ENCODE measurements at places on chromosomes 12 and 14.

GRCh38 chr14:105537580-105538474, 11.4 kb downstream of the TMEM121 start:
- no peak for DNase-seq

- no peak for DNase-seq
Measured at GRCh38 chr12:76936275-76937193, 57.7 kb upstream of the CSRP2 start.

GRCh38 chr12:2165021-2165420, 112.2 kb downstream of the CACNA1C start:
- no peak for DNase-seq

DNA sequence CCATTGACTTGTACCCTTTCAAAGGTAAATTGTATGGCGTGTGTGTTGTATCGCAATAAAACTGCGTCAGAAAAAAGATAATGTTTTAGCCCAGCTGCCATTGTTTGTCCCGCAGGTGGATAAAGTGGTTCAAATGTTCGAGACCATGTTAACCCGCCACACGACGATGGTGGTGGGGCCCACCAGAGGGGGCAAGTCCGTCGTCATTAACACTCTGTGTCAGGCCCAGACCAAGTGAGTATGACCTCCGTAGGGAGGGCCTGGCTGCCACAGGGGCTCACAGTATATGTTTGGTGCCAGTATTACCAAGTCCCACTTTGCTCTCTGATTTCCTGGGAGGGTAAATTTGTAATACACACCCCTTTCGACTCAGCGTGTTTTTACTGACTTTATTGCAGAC, 96.9 kb downstream of the DNAH10 start:
- DNase-seq = no peak

- DNase-seq = no peak
Measured at GRCh38 chr12:42846782-42847181, 257.2 kb upstream of the PRICKLE1 start.

- DNase-seq = no peak
Measured at GRCh38 chr12:130137040-130138018, 24.9 kb upstream of the FZD10 start.

GRCh38 chr14:105940534-105941225, 414.3 kb downstream of the TMEM121 start:
- DNase-seq = no peak

- no peak for DNase-seq
Measured at GRCh38 chr12:101001669-101002068, 207.1 kb downstream of the ANO4 start.

DNA sequence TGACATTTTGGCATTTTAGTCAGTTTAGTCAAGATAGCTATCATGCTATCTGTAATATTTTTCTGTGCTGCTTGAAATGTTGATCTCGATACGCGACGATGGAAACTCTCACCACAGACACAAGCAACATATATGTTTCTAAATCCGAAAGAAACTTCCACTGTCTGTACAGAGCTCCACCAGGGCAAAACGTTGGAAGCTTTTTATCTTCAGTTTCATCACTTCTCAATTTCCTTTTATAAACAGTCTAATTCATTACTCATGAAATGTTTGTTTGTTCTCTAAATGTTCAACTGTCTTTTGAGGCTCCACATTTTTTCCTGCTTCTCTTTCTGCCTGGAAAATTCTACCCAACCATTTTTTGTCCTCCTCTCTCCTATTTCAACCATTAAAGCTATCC, 737.6 kb downstream of the SLC16A7 start:
- DNase-seq = no peak

- DNase-seq = no peak
Measured at GRCh38 chr14:89466484-89466883, 49.5 kb upstream of the FOXN3 start.

DNA sequence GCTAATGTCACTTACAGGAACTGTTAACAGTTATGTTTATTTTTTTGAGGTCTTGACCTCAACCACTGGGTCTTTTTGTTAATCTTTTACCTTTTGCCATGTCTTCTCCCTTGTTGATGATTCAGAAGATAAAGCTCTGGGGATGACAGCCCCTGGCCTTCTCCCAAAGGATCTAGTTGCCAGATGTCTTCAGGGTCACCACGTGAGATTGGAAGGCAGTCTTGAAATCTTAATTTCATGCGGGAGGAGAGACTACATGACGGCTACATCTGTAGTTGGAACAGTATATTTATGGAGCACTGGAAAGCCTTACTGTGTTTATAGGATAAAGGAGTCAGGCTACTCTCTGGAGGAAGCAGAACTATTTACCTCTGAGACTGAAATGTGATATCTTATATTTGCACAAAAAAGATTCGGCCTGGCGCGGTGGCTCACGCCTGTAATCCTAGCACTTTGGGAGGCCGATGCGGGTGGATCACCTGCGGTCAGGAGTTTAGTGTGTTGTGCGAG, 5.6 kb downstream of the MLEC start:
- DNase-seq = peak; percentile 79

DNA sequence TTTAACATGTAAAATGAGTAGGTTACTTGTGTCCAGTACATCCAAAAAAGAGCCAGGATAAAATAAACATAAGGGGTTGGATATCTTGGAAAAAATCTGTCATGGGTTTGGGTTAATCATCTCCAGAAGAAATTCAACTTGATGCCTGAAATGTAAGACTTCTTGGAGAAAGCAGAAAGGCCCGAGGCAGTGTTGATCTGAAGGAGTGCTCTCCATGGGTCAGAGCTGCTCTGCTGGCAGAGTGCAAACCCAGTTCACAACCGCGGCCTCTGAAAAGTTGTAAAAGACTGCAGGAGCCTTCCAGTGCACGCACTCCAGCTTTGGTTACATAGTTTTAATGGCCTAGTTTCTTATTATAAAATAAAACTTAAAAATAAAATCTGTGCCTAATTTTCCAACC, 97.3 kb upstream of the ALX1 start:
- no peak for DNase-seq

DNA sequence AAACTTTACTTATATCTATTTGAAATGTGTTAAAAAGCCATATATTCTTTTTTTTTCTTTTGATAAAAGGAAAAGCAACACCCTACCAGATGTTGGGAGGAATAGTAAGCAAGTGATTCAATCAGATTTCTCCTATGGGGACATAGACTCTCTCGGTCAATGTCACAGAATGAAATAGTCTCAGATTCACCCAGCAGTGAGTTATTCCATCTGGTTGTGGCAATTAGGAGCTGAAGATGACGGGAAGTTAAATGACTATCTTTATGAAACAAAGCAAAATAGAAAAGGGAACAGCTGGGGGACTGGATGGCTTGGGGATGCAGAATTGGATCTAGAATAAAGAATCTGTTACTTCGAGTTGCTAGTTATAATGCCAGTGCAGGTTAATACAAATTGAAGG, 857.0 kb downstream of the NRXN3 start:
- DNase-seq = no peak
